ENCODE measurements at places on chromosomes 6 and 20.

DNA sequence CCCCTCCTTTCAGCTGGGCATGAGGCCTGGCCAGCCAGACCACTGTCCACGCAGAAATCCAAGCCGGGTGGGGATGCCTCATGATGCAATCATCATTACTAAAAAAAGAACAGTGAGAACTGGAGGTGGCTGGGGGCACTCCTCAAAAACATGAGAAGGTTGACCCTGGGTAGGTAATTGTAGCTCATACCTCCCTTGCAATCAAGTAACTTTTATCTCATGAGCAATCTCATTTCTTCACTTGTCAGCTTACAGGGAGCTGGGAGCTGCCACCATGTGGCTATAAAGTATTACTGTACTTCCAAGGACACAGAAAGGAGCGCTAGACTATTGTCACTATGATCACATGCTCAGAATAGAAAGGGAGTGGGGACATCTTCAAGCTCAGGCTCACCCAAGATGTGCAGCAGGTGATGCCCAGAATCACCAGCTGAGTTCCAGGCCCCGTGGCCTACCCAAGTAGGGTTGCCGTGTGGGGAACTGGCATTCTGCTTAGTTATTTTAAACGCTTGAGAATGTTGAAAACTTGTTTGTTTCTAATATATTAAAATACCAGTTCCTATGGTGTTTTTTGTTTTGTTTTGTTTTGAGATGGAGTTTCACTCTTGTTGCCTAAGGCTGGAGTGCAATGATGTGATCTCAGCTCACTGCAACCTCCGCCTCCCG is 3.0 kb upstream of the CDH26 start:
- DNase-seq, result no peak

DNA sequence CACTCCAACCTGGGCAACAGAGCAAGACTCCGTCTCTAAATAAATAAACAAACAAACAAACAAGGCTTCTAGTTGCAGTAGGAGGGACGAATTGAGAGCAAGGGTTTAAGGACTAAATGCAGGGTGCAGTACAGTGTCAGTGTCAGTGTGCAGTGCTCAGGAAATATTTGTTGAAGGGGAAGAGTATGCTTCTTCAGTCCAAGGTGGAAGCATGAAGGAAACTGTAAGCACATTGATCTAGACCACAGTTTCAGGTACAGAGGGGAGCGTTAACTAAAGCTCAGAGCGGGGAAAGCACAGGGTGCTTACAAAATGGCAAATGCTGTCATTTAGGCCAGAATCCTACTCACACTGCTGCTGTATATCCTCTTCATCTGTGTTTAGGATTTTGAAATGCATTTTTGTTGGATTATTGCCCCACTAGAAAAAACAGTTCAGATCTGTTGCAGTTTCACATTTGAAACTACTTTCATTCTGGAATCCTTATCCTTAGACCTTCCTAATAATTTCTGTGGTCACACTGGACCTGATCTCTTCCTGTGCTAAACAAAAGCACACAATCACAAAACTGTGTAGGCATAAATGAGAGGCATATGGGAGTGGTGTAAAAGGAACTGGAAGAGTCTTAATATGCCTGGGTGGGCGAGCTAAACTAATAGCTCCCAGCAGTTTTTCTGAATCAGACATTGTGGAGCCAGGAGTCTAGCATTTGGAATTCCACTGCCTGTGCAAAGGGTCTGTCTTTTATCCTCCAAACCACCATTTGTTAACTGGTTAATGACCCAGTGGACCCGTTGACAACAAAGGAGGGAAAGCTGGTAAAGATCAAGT is 41.4 kb downstream of the CBFA2T2 start:
- DNase-seq, result no peak

DNA sequence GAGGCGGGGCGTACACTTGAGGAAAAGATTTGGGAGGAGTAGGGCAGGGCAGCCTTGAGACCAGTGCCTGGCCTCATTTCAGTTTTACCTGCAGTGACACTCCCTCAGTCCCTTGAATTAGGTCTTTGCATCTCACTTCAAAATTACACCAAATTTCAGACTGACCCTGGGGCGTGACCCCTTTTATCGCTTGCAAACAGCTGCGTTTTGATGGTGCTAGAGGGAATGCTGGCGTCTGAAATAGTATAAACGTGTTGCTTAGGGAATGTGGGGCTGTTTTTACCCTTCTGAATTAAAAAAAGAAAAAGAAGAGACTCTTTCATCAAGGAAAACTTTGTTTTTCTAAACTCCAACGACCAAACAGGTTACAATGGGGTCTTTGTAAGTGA is 21.0 kb downstream of the COL9A1 start:
- DNase-seq, result no peak

- DNase-seq, result no peak
Observed at GRCh38 chr6:80932359-80932758, 820.1 kb downstream of the TENT5A start.

DNA sequence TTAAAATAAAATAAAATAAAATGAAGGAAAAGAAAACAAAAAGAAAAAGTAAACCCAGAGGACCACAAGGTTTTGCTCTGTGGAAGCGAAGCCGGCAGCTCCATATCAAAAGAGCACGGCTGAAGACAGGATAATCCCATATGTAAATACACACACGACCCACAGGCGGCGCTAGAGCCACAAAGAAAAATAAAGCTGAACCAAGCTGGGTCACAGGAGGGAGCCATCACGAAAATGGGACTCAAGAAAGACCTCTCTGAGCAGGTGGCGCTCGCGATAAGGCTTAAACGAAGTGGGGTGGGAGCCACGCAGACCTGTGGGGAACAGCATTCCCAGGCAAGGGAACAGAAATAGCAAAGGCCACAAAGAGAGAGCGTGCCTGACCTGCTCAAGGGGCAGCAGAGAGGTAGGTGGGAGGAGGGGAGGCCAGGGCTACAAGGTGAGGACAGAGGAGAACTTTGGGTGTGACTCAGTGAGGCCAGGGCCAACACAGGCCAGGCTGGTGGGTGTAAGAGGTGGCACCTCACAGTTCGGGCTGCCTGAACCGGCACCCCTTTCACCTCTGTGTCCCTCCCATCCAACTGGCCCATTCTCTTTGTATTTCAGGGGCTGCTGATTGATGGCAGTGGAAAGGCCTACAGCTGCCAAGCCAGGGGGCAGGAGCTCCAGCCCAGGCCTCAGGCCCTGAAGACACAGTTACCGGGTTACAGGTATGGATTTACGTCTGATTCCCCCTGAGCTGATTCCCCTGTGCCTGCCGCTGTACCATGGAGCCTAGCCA is 26.0 kb downstream of the PTGIS start:
- peak; percentile 34 for DNase-seq

DNA sequence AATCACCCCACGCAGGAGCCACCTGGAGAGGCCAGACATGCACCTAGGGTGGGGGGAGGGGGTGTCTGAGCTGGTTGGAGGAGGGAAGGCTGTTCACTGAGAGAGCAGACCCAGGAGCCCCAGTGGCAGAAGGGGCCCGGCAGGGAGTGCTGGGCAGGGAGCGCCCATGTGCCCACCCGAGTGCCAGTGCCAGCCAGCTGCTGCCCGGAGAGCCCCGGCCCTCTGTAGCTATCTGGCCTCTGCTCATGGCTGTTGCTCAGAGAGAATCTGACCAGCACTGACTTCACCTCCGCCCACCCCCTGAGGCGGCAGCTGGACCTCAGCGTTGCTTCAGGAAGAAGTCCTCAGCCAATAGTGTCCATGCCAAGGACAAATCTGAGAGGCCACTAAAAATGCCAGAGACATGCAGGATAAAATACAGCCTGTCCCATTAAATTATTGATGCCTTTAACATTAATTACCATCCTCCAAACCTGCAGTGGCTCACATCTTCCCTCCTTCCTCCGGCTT is 22.8 kb downstream of the SLC17A9 start:
- DNase-seq, result no peak

- DNase-seq, result no peak
Observed at GRCh38 chr20:32539026-32539816, 45.9 kb downstream of the NOL4L start.

DNA sequence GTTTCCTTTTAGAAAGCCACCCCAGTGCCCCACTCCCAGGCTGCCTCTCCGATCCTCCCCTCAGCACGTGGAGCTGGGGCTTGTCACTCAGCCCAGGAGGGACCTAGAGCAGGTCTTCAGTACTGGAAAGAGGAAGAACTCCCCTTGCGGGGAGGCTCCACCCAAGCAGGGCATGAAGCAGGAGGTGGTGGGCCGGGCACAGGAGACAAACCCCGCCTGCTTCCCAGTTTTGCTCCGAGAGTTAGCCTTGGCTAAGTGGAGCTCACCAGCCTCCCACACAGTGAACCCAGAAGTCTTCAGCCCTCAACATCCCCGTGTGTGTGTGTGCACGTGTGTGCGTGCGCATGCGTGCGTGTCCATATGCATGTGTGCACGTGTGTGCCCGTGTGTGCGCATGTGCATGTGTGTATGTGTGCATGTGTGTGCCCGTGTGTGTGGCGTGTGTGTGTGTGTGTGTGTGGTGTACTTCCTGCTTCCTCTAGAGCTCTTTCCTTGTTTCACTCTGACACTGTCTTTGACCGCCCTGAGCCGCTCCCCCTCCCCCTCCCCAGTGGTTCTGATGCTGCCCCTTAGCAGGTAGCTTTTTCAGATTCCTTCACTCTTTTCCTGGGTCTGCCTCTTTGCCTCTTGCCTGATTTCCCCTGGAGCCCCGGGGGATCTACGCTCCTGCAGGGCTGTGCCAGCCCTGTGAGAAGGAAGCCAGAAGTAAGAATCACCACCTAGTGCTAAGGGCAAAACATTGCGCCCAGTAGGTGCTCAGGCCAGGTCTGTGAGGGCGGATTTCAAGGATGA is 239.8 kb downstream of the CDC5L start:
- no peak for DNase-seq

DNA sequence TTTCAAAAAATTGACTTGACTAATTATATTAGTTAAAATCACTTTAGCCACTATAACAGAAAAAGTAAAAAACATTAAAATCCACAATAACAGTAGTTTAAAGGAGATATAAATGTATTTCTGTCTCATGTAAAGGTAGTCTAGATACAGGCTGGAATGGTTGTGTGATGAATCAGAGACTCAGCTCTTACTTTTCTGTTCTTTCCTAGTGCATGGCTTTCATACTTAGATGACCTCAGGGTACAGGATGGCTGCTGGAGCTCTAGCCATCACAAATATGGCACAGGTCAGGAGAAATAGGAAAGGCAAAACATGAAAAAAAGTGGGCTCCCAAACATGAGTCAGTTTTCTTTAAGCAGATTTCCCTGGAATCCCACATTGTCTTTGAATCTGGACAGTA is 157.7 kb upstream of the FLRT3 start:
- DNase-seq, result no peak

DNA sequence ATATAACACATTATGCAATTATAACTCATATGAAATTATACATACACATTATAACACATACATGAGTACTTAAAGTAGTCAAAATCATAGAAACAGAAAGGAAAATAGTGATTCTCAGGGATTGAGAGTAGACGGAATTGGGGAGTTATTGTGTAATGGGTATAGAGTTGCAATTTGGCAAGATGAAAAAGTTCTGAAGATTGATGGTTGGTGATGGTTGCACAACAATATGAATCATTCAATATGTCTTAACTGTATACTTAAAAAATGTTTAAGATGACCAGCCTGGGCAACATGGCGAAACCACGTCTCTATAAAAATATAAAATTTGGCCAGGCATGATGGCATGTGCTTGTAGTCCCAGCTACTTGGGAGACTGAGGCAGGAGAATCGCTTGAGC is 372.7 kb downstream of the CDKAL1 start:
- DNase-seq, result no peak

DNA sequence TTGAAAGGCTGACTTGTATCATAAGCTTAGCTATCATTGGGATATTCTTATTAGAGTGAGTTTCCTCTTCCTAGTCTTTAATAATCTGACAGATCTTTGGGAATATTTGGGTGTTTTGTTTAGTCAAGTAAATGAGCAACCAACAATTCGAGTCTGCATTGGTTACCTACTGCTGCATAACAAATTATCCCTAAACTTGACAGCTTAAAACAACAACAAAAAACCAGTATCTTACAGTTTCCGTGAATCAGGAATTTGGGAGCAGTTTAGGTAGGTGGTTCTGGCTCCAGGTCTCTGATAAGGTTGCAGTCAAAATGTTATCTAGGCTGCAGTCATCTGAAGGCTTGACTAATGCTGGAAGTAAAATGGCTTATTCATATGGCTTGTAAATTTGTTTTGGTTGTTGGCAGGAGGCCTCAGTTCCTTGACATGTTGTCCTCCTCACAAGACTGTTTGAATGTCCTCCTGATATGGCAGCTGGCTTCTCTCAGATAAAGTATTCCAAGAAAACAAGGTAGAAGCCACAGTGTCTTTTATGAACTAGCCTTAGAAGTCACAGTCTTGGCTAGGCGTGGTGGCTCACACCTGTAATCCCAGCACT is 7.2 kb downstream of the GTF3C6 start:
- no peak for DNase-seq

GRCh38 chr6:32244946-32245398 is 21.1 kb upstream of the NOTCH4 start:
- peak; percentile 57 for DNase-seq

DNA sequence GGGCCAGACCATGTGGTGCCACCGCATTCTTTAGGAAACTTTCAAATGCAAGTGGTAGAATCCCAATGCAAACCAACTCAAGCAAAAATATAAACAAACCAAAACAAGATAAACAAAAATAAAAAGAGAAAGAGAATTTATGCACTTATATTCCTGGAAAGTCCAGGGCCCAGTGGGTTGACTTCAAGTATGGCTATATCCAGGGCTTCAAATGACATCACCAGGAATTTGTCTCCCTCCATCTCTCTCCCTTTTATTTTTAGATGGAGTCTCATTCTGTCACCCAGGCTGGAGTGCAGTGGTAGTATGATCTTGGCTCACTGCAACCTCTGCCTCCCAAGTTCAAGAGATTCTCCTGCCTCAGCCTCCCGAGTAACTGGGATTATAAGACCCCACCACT is 56.1 kb upstream of the PNRC1 start:
- DNase-seq, result no peak

GRCh38 chr6:12750416-12750815 is 33.8 kb downstream of the PHACTR1 start:
- no peak for DNase-seq

DNA sequence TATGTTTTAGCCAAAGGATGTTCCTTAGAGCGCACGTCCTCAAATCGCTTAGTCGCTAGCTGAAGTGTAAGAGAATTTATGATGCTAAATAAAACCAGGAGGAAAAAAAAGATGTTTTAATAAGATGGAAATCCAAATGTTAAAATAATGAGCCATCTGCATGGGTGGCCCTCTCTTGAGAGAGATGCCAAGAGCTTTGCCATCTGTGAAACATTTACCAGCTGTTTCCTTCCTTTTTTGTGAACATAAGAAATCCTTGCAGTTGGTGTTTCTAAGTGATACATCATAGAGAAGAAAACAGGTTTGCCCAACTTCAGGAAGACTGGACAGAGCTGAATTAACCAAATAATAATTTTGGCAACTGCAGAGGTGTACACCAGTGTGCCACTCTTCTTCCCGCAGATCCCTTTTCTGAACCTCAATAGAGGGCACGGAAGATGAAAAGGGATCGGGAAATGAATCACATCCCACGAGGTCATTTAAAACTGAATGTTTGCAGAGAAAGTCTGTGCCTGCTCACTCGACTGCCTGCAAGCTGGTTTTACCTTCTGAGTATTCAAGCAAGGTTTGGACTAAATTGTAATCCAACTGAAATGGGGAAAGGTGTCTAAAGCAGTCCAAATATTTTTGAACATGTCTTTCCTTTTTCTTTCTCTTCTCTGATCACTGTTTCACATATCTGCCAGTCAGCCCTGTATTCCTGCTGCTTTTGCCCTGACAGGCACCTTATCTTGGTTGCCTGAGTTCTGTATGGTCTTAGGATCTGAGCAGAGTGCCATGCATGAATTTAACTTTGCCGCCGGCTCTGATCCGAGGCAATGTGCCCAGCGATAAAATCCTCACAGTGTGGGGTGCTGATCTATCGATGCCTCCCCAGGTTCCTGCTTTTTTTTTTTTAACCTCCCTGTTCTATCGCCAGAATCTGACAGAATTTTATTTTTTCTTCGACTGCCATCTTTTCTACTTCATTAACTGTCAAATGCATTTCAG is 35.5 kb upstream of the TSHZ2 start:
- no peak for DNase-seq
